ENCODE measurements at places on chromosomes 16 and 17.

GRCh38 chr17:51443646-51444045, 183.3 kb downstream of the UTP18 start:
- no peak for DNase-seq

GRCh38 chr16:80804526-80805383, at the start of gene CDYL2:
TSS of gene CDYL2 (minus strand) at chr16:80804598. CDS start at chr16:80804173, 425 bp downstream.
- DNase-seq, result no peak

- DNase-seq, result no peak
These were observed 57.2 kb upstream of the CACNG3 start for GRCh38 chr16:24198807-24199533.

- DNase-seq, result no peak
These were observed 20.6 kb downstream of the VPS53 start for GRCh38 chr17:693791-694638.

DNA sequence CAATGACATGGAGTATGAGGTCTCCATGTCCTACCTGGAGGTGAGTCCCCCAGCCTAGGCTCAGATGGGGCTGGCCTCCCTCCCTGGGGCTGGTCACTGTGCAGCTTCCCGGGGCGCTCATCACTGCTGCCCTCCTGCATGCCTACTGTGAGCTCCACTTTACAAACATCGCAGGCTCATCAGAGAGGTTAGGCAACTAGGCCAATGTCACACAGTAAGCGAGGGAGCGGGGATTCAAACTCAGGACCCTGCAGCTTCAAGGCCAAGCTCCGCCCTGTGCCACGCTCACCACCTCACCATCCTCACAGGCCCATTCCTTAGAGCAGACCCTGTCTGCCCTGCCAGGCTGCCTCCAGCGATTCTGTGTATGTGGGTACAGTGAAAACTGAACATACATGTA, 17.1 kb downstream of the KIF19 start:
- DNase-seq, result no peak

DNA sequence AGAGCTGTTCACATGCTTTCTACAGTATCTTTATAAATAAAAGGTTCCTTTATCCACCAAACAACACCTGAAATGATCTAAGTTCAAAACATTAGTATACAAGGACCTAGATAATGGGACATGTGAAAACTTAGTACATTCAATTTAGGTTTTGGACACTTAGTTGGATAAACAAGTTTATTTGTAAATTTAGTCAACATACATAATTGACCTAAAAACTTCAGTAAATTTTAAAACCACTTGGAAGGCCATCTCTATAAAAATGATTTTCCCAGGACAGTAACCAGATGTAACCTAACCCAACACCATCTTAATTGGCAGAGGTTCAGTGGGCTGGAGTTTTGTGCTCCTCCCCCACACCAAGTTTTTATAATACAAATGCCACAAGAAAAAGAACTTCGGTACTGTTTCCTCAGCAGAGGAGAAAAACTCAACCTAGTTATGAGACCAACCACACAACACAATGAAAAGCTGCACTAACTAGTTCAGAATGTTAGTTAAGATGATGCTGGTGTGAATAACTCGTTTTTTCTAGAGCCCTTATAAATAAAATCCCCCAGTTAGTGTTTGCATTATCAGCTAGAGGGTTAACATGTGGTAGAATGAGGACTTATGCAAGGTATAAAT, 7.2 kb upstream of the UNK start:
- no peak for DNase-seq

- DNase-seq, result no peak
These were observed 151.7 kb downstream of the CNTNAP4 start for GRCh38 chr16:76428858-76429257.

- no peak for DNase-seq
These were observed 125.3 kb downstream of the ANKRD11 start for GRCh38 chr16:89365044-89365467.

DNA sequence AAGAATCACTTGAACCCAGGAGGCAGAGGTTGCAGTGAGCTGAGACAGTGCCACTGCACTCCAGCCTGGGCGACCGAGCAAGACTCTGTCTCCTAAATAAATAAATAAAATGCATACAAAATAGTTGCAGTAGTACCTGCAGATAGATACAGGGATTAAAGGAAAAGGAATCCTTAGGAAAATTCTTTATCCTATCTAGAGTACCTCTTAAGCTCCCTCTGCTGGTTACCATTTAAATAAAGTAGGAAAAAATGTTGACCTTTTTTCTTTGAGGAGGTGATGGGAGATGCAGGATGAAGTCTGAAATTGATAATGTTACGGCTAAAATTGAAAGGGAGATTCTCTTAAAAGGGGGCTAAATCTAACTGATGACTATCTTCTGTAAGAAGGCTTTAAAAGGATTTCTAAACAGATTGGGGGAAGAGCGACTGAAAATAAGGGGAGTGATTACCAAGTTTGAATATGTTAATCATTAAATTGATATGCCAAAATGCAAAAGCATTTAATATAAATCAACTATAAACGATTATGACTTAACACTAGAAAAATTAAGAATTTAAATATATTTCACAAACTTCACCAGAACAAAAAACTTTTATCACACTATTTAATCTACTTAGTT, 29.4 kb downstream of the C16orf87 start:
- no peak for DNase-seq

- DNase-seq, result no peak
These were observed 720 bp downstream of the METRN start for GRCh38 chr16:715477-716199.

DNA sequence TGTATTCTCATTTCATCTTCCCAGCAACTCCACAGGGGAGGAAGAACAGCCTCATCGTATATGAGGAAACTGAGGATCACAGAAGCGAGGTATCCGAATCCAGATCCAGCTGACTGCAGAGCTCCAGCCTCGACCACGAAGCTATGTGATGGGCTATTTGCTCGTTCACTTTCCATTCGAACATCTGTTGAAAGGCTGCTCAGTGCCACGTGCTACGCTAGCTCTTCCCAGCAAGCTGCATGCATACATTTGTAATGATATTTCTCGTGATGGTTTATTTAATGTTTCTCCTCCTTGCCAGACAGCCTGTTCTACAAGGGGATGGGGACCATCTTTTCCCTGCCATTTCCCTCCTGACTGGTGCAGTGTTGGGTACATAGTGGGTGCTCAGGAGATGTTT, 48.4 kb upstream of the RCVRN start:
- no peak for DNase-seq

DNA sequence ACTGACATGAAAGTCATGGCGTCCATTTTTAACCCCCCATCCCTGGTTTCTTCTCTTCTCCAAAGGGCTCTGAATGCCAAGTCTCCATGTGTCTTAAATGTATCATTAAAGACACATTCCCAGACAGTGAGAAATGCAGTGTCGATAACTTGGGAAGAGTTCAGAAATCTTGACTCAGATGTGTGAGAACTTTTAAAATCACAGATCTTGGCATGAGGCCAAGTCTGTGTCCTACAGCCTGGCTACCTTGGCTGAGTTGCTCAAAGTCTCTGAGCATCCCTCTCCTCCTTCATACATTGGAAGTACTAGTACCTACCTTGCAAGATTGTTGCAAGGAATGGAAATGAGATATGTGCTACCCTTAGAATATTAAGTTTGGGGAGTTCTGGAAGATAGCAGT, 1046.5 kb upstream of the RBFOX1 start:
- DNase-seq, result no peak

GRCh38 chr17:48016112-48016511, 21.5 kb downstream of the COPZ2 start:
- no peak for DNase-seq

GRCh38 chr17:55490376-55490775, 20.9 kb downstream of the SMIM36 start:
- DNase-seq, result no peak

DNA sequence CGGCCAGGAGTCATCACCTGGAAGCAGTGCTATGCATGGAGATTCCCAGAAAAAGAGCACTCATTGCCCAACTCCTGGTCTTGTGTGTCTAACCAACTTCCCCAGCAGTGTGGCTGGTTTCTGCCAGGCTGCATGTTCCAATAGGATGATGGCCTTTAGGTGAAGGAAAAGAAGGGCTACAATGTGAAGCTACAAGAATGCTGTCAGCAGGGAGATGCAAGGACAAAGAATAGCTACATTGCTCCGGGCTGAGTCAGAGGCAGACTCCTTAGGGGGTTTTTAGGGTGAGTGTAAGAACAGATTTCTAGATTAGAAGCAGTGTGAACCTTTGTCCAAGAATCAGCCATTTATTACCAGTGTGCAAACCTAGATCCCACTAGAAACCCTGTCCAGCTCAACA, 63.0 kb upstream of the DNAH9 start:
- DNase-seq, result no peak

DNA sequence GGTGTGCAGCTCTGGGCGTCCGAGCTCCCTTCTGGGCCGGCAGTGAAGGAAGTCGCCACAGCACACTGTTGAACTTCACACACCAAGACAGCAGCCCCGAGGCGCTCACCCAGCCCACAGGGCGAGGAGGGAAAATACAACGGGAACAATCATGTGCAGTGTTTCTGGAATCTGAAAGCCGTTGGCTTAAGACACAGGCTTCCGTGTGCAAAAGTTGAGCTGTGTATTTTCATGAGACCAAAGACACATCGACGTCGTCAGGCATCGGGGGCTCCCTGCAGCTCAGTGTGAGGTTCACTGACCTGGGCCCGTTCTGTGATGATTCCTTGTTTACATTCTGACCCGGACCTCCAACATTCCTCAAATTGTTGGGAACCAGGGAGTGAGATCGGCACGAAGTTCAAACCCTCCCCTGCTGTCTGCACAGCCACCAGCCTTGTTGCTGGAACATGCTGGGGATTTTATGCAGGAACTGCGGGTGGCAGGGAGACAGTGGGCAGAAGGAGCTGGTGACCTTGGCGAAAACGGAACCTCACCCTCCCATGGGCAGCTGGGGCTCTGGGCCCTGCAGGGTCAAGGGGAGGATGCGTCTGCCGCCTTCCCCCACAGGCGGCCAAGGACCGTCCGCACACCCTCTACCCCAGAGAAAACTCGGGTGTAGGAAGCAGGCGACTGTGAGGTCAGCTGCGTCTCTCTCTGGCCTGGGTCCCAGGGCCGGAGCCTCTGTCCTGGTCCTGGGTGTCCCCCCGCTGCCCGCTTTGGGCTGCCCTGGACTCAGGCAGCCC, 72.2 kb downstream of the METRNL start:
- DNase-seq, result no peak

DNA sequence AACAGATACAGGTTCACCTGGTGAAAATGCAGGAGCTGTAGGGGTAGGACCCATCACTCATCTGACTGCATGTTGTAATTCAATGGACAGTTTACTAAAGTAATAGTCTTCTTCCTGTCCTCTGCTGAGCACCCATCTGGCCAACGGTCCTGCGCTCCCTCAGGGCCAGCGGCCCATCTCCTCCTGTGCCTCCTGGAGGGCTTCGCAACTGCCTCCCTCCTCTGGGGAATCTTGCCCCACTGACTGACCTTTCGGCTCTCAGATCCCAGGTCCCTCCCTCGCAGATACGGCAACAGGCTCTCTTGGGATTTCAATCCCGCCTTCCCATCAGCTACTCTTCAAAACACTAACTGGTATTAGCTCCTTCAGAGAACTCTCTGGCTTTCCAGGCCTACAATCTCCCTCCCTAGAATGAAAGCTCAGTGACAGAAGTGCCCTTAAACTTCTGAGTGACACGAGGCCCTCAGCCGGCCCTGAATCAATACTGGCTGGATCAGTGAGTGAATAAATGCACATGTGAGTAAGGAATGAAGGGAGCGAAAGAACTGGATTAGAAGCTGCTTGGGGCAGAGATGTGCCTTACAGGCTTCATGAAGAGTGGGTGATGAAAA, 1.3 kb downstream of the PEMT start:
- no peak for DNase-seq

GRCh38 chr17:26809033-26809432, 484.9 kb upstream of the WSB1 start:
- no peak for DNase-seq

DNA sequence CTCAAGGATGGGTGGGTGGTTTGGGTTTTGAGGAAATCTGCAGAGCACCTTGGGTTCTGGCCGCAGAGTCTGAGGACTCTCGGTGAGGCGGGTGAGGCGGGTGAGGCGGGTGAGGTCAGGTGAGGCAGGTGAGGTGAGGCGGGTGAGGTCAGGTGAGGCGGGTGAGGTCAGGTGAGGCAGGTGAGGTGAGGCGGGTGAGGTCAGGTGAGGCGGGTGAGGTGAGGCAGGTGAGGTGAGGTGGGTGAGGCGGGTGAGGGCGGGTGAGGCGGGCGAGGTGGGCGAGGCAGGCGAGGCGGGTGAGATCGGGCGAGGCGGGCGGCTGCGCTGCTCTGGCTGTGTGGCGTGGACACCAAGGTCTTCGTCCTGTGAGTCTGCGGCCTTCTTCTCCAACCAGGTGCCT, 24.1 kb upstream of the RPL13 start:
- no peak for DNase-seq

DNA sequence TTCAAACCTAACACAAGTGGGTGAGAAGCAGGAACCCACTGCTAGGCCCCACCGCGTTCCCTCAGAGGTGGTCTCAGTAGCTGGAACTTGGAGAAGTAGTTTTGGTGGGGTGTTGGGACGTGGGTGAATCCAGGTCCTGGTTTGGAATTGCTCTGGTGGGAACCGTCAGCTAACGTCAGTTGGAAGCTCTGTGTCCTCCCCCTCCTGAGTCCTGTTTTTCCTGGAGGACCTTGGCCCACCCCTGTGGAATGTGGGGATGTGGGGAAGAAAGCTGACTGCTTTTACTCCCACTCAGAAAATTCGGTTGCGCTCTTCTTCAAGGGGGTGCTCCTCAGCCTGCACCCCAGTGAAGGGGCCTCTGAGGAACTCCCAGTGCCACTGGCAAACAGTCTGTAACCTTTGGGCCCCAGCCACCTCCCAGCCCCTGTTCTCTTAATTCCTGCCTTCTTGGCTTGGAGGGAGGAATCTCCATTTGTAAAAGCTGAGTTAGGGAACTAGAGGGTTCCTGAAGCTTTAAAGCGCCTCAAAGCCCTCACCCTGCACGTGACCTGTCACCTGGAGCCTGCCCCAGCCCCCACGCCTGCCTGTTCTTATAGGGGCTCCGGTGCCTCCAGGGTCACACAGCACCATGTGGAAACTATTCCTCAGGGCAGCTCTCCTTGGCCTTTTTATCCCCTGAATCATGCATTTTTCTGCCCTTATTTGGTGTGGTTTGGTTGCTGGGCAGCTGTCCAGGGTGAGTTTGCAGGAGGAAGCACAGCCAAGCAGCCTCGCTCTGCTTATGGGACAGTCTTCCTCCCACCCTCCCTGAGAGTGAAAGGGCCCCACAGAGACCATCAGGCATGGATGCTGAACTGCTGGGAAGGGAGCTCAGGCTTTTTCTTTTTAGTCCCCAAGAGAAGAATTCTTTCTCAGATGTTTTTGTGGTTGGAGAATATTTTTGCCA, 16.2 kb upstream of the NAGLU start:
- no peak for DNase-seq

- DNase-seq, result no peak
These were observed 38.5 kb downstream of the PIEZO1 start for GRCh38 chr16:88746506-88746905.
